ENCODE measurements at places on chromosomes 6 and 20.

GRCh38 chr6:53487080-53487479 lies 57.8 kb downstream of the GCLC start:
- no peak for DNase-seq

GRCh38 chr6:34447910-34448309 lies 18.0 kb upstream of the PACSIN1 start:
- DNase-seq: no peak

DNA sequence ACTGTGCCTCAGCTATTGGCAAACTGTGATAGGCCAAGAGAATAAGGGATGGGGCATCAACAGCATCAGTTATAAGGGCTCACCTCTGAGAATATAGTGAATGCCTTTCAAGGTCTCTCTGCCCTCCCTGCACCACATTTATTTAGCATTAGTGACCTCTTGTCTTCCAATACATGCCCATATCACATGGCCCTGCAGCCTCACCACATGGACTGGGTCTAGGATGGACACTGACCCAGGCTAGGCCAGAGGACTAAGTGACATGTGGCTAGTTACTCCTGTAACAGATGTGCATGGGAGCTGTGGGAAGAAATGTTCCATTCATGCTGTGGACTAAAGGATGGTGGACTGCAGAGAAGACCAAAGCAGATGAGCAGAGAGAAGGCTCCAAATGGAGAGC lies 3.2 kb upstream of the BTN2A2 start:
- no peak for DNase-seq

- DNase-seq: no peak
Observed at GRCh38 chr6:77457720-77458349, 5.5 kb downstream of the HTR1B start.

- no peak for DNase-seq
Observed at GRCh38 chr6:5050009-5050408, 35.1 kb upstream of the PPP1R3G start.

DNA sequence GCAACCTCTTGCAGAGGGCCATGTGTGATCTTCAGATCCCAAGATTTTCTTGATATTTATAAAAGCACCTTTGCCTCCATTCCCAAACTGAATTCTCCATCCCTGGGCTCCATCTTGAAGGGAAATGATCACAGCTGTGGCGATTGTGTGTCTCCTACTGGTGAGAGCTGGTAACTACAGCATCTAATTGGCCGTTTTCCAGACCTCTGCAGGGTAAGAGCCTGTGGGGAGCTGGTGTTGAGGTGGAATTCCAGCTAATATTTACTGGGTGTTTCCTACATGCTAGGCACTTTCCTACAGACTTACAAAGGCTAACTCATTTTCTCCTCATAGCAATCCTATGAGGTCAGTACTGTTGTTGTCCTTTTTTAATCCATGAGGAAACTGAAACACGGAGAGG lies 59.2 kb upstream of the FNDC1 start:
- no peak for DNase-seq

DNA sequence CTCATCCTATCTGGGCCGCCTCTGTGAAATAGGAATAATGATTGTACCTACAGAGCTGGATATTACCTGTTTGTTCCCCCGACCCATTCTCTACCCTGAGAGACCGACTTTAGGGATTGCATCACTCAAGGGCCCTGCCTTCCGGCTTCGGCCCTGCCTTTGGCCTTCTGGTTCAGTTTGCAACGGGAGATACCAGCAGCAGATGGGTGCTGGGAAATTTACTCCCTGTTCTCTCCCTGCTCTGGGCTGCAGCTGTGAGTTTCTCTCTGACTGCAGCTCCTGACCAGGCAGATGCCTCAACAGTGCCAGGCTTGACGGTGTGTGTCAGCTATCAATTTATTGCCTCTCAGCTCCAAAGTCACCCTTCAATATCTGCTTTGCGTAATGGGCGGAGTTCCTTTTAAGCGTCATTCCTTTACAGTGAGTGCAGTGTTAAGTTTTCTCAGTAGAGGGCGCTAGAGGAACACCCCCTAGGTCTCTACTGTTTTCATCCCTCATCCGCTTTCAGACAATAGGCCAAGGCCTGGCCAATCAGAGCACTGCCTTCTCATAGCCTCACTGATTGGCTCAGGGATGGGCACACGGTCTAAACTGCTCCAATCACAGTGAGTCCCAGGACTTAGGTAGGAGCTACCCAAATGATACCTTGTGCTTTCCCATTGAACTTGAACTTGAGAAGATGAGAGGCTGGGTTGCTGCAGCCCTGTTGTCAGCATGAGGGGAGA lies 30.0 kb downstream of the KCNG1 start:
- no peak for DNase-seq

DNA sequence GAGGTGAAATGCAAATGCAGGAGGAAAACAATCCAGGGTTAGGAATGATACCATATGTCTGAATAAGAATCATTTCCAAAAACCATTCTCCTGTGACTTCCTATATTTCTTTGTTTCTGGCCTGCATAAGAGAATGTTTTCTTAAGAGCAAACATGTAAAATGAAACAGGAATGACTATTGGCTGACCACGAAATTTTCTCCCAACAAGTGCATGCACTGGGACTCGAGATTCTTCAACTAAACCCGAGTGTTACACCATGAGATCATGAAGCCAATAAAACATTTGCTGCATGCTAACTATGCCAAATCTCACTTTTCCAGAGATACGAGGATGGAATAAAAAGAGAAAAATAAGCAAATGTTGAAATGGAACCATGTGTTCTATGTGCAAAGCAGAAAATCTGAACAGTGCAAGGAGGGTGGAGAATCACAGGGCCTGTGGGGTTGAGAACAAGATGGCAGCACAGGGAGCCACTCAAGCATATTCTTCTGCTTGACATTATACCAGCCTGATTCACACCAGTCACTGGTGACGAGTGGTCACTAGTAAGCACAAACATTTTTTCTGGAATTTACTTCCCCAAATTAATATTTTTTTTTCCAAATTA lies 212.2 kb upstream of the FOXA2 start:
- no peak for DNase-seq

GRCh38 chr20:36917943-36918342 lies 33.6 kb downstream of the SAMHD1 start:
- no peak for DNase-seq

GRCh38 chr20:57389695-57390603 lies 1.2 kb upstream of the RBM38 start:
- peak; percentile 52 for DNase-seq

GRCh38 chr20:6588296-6588695 lies 179.2 kb upstream of the BMP2 start:
- no peak for DNase-seq

- DNase-seq: no peak
Observed at GRCh38 chr6:45795678-45796077, 220.0 kb downstream of the CLIC5 start.

DNA sequence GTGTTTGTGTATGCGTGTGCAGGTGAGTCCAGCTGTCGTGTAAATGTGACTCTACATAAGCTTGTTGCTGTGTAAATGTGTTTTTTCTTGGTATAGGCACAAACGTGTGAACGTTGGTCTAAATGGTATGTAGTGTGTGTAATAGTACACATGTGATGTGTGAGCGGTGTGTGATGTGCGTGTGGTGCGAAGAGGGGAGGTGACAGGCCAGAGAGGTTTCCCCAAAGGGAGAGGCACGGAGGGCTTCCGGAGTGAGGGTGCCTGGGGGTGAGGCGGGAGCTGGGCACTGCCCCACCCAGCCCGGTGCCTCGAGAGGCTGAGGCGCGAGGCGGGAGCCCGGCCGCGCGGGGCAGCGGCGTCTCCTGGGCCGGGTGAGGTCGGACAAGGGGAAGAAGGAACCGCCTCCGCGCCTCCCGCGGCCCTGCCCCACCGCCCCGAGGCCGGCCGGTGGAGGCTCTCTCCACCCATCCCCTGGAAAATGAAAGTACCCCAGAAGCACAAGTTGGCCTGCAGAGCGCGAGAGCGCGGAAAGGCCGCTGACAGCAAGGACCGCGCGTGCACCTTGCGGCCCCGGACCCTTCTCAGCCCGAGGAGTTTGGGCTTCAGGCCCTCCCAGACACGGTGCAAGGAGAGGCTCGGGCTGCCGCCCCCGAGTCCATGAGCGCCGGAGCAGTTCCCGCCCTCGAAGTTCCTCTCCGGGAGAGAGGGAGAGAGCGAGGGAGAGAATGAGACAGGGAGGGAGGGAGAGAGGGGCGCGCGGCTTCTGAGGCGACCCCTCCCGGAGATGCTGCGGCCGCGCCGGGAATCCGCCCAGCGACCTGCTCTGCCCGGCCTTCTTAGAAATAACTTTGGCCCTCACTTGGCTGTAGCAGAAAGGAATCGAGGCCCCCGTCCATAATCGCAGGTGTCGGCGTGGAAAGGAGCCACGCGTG lies 43.2 kb upstream of the OSTM1 start:
- DNase-seq: no peak

DNA sequence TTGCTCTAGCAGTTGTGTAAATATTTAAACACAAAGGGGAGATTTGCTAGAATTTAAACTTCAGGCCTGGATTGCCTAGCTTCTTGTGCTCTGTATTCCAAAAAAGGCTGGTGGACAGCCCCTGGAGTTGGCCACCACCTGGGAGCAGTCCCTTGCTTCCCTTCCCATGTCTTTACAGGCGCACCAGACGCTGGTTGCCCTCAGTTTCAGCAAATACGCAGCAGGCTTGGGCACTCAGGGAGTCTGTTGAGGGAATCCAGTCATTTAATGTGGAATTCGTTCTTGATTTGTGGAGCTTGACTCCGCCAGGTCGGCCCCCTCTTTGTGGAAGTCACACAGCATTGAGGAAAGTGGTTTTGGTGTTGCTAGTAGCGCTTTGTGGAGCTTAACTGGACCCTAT lies 156.8 kb downstream of the DTNBP1 start:
- no peak for DNase-seq

GRCh38 chr6:29509239-29509638 lies 21.5 kb upstream of the MAS1L start:
- DNase-seq: no peak

- no peak for DNase-seq
Observed at GRCh38 chr6:116631379-116631990, 15.2 kb downstream of the RSPH4A start.

DNA sequence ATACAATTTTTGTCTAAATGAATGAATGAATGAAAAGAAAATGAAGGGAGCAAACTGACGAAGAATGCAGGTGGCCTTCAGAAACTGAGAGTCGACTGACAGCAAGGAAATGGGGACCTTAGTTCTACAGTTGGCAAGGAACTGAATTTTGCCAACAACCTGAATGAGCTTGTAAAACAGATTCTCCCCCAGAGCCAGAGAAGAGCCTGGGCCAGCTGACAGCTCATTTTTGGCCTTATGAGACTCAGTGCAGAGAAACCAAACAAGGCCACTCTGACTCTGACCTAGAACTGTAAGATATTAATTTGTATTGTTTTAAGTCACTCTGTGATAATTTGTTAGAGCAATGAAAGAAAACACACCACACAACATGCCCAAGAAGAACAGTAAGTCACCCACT lies 21.8 kb downstream of the MAN1A1 start:
- DNase-seq: no peak

GRCh38 chr6:38572186-38572813 lies 67.4 kb downstream of the BTBD9 start:
- DNase-seq: no peak

DNA sequence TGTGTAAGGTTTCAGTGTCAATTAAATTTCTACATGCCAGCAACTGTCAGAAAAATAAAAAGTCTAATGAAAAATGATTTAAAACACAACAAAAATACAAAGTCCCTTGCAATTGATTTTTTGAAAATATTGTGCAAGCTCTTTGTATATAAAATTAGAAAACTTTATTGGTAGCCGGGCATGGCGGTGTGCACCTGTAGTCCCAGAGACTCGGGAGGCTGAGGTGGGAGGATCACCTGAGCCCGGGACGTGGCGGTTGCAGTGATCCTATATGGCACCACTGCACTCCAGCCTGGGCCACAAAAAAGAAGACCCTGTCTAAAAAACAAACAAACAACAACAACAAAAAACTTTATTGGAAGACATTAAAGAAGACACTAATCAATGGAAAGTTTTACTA lies 6.0 kb upstream of the OVOL2 start:
- DNase-seq: no peak
